ENCODE measurements at places on chromosomes 16 and 17.

DNA sequence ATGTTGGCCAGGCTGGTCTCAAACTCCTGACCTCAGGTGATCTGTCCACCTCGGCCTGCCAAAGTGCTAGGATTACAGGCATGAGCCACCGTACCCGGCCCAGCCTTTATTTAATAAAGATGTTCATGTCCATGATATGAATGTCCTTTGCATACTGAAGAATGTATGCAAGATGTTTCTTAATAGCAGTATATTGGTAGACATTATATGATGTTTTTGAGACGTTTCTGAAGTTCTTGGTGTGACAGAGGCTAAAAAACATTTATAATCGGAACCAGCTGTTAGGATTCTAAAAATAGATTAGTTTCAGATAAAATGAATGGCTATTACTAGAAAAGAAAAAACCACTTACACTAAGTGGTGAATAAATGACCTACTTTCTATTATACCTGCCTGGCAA, 11.8 kb downstream of the PDZD9 start:
- DNase-seq, result no peak

GRCh38 chr16:49491771-49492761, 118.5 kb downstream of the C16orf78 start:
- peak; percentile 7 for DNase-seq

- DNase-seq, result no peak
These were observed 14.0 kb downstream of the SUPT6H start for GRCh38 chr17:28675980-28676379.

- DNase-seq, result no peak
These were observed at the start of gene NECAB2 for GRCh38 chr16:83967838-83968305. TSS of gene NECAB2 (plus strand) at chr16:83968244. CDS start at chr16:83968649, 405 bp downstream.

DNA sequence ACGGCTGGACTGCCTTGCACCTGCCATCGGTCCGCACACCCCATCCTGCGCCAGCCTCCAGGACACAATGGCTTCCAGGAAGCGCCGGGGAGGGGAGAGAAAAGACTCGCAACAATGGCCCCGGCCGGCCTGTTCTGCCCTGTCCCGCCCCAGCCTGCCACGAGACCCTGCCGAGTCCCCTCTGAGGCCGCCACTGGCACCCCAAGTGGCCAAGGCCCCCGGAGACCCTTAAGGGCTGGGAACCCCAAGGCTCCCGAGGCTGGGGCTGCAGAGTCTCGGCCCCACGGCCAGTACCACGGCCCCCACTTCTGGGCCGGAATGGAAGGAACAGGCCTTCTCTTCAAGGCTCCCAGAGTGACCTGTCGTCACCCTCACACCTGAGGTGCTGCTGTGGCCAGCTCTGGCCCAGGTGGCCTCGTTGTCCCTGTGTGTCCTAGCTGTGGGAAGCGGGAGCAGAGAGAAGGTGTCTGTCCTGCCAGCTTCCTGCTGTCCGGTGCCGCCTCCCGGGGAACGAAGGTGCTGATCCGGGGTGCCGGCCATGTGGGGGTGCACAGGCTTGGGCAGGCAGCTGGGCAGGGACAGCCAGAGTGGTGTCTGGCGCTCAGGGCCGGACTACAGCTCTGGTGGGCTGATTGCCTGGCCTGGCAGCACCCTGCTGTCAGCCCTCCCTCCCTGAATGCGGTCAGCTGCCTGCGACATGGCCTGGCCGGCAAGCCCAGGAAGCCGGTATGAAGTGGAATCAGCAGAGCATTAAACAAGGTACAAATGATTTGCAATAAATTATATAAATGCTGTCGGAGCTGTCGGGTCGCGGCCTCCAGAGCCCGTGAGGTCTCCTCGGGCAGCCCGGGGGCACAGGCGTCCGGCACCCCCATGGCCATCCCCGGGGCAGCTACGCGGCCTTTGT, 8.2 kb upstream of the CACNA1H start:
- DNase-seq, result no peak

DNA sequence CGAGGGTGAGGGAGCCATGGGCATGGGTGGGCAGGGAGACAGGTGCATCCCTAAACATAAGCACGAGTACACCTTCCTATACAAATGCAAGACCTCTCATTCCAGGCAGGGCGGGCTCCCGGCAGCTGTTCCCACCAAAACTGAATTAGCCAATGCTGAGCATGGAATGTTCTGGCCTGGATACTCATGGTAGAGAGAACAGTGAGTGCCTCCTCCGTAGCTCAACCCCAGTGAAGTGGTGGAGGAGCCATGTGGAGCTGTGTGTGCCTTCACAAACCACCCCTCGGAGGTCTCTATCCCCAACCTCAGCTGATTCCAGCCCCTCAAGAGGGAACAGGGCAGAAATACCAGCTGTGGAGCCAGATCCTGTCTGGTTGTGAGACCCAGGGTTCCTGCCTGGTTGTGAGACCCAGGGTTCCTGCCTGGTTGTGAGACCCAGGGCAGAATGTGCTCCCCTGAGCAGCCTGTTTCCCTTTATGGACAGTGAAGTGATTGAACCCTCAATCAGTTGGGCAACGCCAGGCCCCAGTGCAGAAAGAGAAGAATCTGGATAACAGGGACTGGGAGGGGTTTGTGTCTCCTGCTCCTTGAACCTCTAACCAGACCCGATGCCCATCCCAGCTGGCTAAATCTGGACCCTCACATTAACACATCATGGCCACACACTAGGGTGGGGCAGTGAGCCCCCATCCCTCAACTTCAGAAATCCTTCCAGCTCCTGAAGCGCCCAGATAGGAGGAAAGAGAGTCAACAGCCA, 2.4 kb upstream of the CDH16 start:
- no peak for DNase-seq

GRCh38 chr17:4998732-4999429, 1.1 kb downstream of the KIF1C start:
- no peak for DNase-seq

- no peak for DNase-seq
These were observed 243.5 kb downstream of the STX8 start for GRCh38 chr17:9332132-9332494.

GRCh38 chr17:67912088-67912487, 84.2 kb downstream of the C17orf58 start:
- no peak for DNase-seq

- no peak for DNase-seq
These were observed 36.2 kb downstream of the MPHOSPH6 start for GRCh38 chr16:82133798-82134197.

DNA sequence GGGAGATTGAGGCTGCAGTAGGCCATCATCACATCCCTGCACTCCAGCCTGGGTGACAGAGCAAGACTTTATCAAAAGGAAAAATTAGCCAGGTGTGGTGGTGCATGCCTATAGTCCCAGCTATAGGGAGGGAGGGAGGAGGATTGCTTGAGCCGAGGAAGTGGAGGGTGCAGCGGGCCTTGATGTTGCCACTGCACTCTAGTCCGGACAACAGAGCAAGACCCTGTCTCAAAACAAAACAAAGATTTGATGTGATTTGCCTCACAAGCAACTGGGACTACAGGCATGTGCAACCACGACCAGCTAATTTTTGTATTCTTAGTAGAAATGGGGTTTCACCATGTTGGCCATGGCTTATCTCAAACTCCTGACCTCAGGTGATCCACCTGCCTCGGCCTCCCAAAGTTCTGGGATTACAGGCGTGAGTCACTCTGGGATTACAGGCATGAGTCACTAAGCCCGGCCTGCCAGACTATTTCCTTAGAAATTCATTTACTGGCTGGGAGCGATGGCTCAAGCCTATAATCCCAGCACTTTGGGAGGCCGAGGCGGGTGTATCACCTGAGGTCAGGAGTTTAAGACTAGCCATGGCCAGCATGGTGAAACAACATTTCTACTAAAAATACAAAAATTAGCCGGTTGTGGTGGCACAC, 11.5 kb downstream of the UBE2G1 start:
- DNase-seq, result no peak

GRCh38 chr16:28540346-28540745, 1.6 kb upstream of the NUPR1 start:
- DNase-seq, result no peak

- DNase-seq, result no peak
These were observed 80.7 kb upstream of the FOXF1 start for GRCh38 chr16:86429663-86430062.

DNA sequence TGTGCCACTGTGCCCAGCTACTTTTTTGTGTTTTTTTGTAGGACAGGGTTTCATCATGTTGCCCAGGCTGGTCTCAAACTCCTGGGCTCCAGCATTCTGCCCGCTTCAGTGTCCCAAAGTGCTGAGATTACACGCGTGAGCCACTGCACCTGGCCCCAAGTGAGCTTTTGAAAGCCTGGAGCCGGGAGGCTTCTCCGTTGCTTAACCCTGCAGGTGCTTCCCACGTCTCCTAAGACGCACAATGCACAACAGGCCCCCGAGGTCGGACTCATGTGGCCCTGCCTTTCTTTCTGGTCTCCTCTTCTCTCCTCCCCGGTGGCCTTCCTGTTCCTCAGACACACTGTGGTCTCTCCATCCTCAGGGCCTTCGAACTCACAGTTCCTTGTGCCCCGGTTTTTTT, 12.5 kb downstream of the RABEP2 start:
- no peak for DNase-seq

DNA sequence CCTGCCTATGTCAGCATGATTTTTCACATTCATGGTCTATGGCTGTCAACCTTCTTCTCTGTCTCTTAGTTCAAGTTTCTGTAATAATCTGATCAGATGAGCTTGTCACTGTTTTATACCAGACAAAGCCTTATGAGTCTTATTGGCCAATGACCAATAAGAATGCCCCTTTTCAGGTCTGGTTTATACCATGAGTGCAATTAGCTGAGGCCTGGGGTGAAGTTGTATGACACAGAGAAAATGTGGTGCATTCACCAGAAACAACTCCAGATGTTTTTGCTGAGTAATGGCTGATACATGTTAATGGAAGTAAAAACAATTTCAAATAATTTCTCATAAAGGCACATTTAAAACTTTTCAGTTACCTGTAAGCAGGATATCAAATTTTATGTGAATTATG, 218.6 kb upstream of the CDH8 start:
- DNase-seq, result no peak

- DNase-seq, result no peak
These were observed 2.1 kb upstream of the CEP295NL start for GRCh38 chr17:78905116-78905515.
